T47D (cell line): ENCODE measurements at places on chromosomes 3 and 15.

- DNase-seq: no peak
Observed at GRCh38 chr3:72907131-72907711, 19.4 kb downstream of the GXYLT2 start.

- DNase-seq: no peak
Observed at GRCh38 chr15:53520996-53521395, 238.5 kb downstream of the WDR72 start.

DNA sequence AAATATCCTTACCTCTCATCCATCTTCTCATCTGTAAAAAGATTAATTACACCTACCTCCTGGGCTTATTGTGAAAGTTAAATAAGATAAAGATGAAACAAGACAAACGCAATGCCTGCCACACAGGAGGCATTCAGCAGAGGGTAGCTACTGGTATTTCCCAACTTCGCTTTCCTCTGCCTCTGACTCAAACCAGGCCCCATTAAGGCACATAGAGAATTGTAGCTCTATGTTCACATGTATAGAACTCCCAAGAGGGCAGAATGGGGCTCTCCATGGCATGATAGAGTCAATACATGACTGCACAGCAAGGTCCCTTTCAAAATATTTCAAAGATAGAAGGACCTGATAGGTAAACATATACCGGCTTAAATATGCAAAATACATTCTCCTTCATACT is 1.4 kb downstream of the LYSMD2 start:
- no peak for DNase-seq

DNA sequence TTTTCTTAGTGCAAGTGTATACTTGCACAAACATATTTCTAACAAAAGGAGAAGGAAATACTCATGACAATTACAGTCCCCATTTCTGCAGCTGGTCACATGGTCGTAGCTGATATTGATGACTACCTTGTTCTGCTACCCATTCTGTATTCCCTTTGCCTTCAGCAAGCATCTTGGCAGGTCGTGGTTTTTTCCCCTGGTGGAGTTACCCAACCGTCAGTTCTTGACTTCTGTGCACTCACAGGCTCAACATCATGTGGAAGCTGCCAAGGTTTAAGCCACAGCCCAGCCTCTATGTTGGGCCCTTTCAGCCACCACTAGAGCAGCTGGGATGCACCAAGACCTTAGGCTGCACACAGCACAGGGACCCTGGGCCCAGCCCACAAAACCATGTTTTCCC is 56.1 kb downstream of the VGLL3 start:
- no peak for DNase-seq

- no peak for DNase-seq
Observed at GRCh38 chr3:65672871-65673815, 365.6 kb downstream of the MAGI1 start.

- no peak for DNase-seq
Observed at GRCh38 chr3:43759297-43759782, 68.6 kb downstream of the ABHD5 start.
